ENCODE measurements at places on chromosomes 1 and 21. TPM values are rescaled to one million over a fixed set of nuclear protein-coding genes. Genes with fewer than 3 reads are reported as not detected.

DNA sequence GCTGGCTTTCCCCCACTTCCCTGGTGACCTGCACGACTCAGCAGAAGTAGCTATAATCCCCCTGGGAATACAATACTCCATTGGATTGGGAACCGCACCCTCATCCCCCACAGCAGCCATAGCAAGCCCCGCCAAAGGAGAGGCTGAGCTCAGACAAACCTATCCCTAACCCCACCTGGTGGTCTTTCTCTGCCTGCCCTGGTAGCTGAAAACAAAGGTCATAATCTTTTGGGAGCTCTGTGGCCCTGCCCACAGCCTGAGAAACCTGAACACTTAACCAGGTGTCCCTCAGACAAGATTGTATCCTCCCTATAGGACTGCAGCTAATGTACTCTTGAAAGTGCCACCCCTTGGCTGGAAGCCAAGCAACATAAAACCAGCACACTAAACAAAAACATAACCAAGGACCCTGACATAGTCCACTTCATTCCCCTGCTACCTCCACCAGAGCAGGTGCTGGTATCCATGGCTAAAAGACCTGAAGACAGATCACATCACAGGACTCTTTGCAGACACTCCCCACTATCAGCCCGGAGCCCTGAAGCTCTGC lies 71.6 kb upstream of the RUNX1 start:
- no peaks in the 10 kb centered on the region for H3K27me3 ChIP-seq
- H3K36me3 ChIP-seq: no peaks in the 10 kb centered on the region
- no peak for DNase-seq
- no peaks in the 10 kb centered on the region for H3K4me1 ChIP-seq

The HCRTR1 gene
- not detected for total RNA-seq

The HTR1D gene
- total RNA-seq: not detected

The KDF1 gene
- 1.4 TPM for total RNA-seq

The HDAC1 gene
- 58.1 TPM for total RNA-seq

DNA sequence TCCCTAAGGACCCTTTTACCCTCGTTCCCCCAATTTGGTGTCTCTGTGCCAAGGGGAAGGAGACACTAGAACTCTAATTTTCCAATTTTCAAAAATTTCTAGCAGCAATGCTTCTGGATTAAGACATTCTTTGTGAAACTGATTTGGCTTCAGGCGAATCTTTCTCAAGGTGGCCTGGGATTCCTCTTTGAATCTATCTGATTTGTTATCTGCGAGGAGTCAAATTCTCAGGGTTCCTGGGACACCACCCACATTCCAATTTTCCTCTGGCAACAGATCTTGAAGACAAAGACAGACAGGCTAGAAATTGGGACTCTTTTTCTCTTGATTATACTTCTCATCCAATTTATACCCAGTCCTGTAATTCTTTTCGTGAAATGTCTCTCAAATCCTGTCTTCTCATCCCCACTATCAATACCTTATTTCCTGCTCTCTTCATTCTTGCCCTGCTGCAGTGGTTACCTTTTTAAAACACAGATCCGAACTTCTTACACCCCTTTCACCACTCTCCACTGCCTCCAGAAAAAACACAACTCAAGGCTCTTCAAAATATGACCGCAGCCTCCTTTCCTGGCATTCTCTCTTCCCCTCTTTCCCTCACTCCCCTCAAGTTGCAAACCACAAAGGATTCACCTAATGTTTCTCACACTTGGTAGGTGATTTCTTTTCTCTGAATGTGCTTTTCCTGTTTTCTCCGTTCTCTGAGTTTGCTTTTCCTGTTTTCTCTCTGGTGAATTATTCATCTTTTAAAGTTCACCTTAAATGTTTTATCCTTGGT lies 2.7 kb upstream of the MPZL1 start:
- no peak overlapping the region for H3K27ac ChIP-seq
- peaks cover 4% of the 10 kb centered on the region for H3K4me1 ChIP-seq
- no peak overlapping the region for H3K4me3 ChIP-seq
- DNase-seq: no peak

DNA sequence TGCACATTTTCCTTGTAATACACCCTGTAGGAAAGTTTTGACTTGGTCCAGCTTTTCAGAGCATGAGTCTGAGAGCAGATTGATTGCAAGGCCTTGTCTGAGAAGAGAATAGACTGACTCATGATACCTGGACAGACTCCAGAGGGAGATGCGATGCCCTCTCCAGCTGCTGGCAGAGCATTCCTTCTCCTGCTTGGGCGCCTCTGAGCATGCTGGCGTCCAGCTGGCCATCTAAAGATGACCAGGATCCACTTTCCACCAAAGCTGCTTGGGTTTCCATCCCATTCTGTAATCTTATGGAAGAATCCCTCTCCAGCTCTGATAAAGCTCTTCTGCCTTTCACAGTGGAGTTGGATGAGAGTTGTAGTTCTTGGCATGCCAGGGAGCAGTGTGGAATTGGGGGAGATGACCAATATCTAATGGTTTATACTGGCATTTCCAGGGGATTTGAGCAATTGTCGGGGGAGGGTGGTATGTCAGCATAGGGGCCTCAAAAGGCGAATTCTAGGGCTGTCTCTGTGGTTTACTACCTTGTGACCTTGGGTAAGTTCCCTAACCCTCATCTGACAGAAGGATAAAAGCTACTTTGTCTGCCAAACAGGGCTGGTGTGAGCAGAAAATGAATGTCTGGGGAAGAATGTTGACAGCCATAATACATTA lies 19.5 kb downstream of the SZRD1 start:
- no peak overlapping the region for H3K4me3 ChIP-seq
- H3K27ac ChIP-seq: peak overlapping the region; percentile 28
- no peaks in the 10 kb centered on the region for H3K36me3 ChIP-seq
- no peaks in the 10 kb centered on the region for H3K27me3 ChIP-seq
- H3K4me1 ChIP-seq: peaks cover 25% of the 10 kb centered on the region

DNA sequence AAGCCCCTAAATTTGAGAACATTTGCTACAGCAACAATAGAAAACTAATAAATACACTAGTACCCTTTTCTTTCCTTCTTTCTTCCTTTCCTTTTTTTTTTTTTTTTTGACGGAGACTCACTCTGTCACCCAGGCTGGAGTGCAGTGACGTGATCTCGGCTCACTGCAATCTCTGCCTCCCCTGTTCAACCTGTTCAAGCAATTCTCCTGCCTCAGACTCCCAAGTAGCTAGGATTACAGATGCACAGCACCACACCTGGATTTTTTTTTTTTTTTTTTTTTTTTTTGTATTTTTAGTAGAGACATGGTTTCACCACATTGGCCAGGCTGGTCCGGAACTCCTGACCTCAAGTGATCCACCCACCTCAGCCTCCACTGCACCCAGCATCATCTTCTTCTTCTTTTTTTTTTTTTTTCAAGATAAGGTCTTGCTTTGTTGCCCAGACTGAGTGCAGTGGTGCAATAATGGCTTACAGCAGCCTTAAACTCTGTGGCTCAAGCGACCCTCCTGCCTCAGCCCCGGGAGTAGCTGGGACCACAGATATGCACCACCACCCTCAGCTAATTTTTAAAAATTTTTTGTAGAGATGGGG lies 19.6 kb upstream of the CBR3 start:
- H3K4me1 ChIP-seq: no peaks in the 10 kb centered on the region
- H3K27me3 ChIP-seq: no peaks in the 10 kb centered on the region
- no peak for DNase-seq
- no peak overlapping the region for H3K27ac ChIP-seq
- H3K36me3 ChIP-seq: no peaks in the 10 kb centered on the region
- no peak overlapping the region for H3K4me3 ChIP-seq

- H3K27ac ChIP-seq: no peak overlapping the region
- H3K36me3 ChIP-seq: no peaks in the 10 kb centered on the region
- H3K4me3 ChIP-seq: no peak overlapping the region
- no peaks in the 10 kb centered on the region for H3K4me1 ChIP-seq
- DNase-seq: no peak
- no peaks in the 10 kb centered on the region for H3K27me3 ChIP-seq
Measured at GRCh38 chr1:170790175-170790574, 126.2 kb downstream of the PRRX1 start.

- no peaks in the 10 kb centered on the region for H3K4me1 ChIP-seq
- no peak overlapping the region for H3K27ac ChIP-seq
- no peaks in the 10 kb centered on the region for H3K36me3 ChIP-seq
- no peaks in the 10 kb centered on the region for H3K27me3 ChIP-seq
Measured at GRCh38 chr1:176733661-176734060, 270.7 kb downstream of the PAPPA2 start.

The ZNF593 gene
- total RNA-seq: 5.7 TPM

DNA sequence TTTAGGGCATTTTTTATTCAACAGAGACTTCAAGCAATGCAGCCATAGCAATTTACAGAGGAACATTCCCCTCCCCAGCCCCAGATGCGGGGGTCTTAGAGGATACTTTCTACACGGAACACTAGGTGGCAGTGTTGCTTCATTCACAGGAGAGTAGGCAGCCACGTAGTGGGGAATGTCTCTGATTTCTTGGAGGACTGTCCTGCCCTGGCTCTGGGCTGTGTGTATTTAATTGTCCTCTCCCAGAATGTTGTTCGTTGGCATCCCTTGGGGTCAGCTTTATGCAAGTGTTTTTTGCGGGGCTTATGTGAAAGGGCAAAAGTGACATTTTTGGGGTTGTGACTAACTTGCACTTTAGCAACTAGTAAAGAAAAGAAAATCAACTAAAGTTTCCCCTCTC lies 96.9 kb downstream of the PAPPA2 start:
- no peak overlapping the region for H3K27ac ChIP-seq
- H3K4me3 ChIP-seq: no peak overlapping the region
- no peaks in the 10 kb centered on the region for H3K4me1 ChIP-seq
- H3K36me3 ChIP-seq: no peaks in the 10 kb centered on the region

GRCh38 chr21:32653326-32653901 lies 41.2 kb upstream of the CFAP298 start:
- peaks cover 11% of the 10 kb centered on the region for H3K36me3 ChIP-seq
- no peak for DNase-seq
- no peak overlapping the region for H3K4me3 ChIP-seq
- H3K4me1 ChIP-seq: no peaks in the 10 kb centered on the region
- no peak overlapping the region for H3K27ac ChIP-seq

The MAB21L3 gene
- total RNA-seq: 0.42 TPM

Data from liver (tissue), 10 donors.